GM23248 (cell line): ENCODE measurements at places on chromosomes 1 and 21. TPM values are rescaled to one million over a fixed set of nuclear protein-coding genes. Genes with fewer than 3 reads are reported as not detected.

UTS2 gene
- polyA plus RNA-seq, result not detected in 2 replicates

TACSTD2 gene
- 1.6 and 1.8 TPM in 2 replicates for polyA plus RNA-seq

GRCh38 chr1:23422241-23422877 lies 2.2 kb downstream of the TCEA3 start:
- peak; percentile 88 for DNase-seq

- no peak for DNase-seq
Measured at GRCh38 chr1:247400685-247401084, 15.3 kb upstream of the NLRP3 start.

- peak; percentile 60 for DNase-seq
Measured at GRCh38 chr1:12548973-12549459, 69.0 kb downstream of the DHRS3 start.

GRCh38 chr1:240356568-240356967 lies 255.4 kb downstream of the GREM2 start:
- DNase-seq, result no peak

DNA sequence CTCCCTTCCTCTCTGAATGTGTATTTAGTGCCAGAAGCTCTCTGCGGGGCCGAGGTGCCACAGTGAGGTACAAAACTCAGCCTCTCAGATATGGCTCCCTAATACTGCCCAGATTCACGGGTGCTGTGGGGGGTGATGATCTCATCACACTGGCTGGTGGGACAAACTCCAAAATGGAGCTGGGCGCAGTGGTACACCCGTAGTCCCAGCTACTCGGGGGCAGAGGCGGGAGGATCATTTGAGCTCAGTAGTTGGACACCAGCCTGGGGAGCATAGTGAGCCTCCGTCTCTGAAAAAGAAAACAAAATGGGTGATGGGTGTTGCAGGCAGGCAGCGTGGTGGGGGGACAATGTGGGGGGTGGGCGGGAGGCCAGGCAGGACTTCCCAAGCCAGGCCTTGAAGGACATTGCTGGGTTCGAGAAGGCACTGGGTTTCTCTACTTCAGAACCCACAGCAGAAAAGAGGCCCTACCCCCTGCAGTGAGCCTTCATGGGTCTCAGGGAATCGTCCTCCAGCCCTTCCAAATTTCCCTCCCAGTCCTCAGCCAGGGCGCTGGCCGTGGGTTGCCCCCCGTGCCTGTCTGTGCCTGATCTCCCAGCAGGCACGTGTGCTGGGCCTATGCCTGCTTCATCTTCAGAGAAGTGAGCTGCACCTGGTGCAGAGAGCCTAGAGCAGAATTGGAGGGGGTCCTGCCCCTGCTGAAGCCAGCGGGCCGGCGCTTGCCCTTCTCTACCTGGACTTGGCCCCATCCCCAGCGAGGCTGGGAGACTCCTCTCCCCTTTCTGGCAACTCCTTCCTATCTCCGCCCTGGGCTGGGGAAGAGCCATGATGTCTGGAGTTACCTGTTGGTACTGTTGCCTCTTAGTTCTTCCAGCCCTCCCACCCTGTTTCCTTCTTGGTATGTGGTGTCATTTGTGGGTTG lies 14.0 kb downstream of the H6PD start:
- DNase-seq, result no peak

- DNase-seq, result peak; percentile 82
Measured at GRCh38 chr21:37916310-37917051, at the start of gene KCNJ6. Gene KCNJ6, minus strand, starts transcription at chr21:37916457. Its CDS starts 75,775 bp downstream, at chr21:37840682.

DNA sequence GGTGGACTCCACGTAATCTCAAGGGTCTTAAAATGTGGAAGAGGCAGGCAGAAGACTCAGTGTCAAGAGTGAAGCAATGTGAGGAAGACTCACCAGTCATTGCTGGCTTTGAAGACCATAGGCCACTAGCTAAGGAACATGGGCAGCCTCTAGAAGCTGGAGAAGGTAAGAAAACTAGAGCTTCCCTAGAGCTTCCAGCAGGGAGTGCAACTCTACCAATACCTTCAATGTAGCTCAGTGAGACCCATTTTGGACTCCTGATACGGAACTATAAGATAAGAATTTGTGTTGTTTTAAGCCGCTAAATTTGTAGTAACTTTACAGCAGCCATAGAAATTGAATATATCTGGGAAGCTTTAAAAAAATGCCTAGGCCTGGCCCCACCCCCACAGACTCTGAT lies 18.9 kb downstream of the METTL13 start:
- peak; percentile 11 for DNase-seq
